Stimulated activated CD4-positive, alpha-beta T cell treated with anti-CD3 and anti-CD28 coated beads, Interleukin-1b, Interleukin-23, amount 100 ng/mL, for 24 hours (primary cell): ENCODE measurements at places on chromosomes 1 and 21.

DNA sequence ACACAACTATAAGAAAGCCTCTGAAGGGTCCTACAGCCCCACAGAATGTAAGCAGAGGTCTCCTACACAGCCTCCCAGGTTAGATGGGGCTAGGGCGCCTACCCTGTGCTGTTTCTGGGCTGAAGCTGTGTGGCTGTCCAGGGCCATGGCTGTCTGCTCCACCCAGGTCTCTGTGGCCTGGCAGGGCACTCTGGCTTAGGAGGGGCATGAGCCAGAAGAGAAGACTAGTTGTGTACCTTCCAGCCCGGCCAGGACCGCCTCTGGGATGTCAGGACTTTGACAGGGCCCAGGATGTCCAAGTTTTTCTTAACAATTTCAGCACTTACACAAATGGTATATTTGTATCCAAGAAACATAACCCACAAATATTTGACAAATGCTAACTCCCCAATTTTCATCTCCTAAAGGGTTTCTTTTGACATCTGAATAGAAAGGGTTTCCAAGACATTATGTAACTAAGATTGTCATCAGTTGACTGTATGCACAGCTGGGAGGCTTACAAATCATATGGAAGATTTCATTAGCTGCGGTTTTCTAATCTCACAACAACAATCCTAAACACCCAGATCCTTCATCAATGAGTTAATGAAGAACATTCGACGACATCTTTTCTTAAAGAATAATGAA is 80.5 kb downstream of the HSF2BP start:
- no peak for DNase-seq

GRCh38 chr1:200659269-200659668 is 10.4 kb downstream of the DDX59 start:
- no peak for DNase-seq

DNA sequence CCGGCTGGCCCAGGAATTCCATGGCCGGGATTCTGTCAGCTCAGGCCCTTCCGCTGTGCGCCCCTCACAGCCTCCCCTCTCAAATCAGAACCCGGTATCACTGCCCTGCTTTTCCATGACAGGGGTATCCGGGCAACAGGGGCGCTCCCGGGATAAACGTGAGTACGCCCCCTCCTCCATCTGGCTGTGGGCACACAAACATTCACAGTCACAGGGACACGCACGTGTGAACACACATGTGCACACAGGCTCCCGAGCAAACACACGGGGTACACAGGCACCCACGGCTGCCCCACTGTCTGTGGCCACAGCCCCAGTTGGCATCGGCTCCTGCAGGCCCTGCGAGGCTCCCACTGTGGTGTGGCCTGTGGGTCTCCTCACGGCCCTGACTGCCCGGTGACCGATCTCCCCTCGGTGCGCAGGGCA is 16.7 kb downstream of the COL6A1 start:
- no peak for DNase-seq

- no peak for DNase-seq
These were observed 82.1 kb upstream of the F3 start for GRCh38 chr1:94623560-94624148.

GRCh38 chr1:29090937-29091618 is 32.6 kb downstream of the TMEM200B start:
- no peak for DNase-seq

DNA sequence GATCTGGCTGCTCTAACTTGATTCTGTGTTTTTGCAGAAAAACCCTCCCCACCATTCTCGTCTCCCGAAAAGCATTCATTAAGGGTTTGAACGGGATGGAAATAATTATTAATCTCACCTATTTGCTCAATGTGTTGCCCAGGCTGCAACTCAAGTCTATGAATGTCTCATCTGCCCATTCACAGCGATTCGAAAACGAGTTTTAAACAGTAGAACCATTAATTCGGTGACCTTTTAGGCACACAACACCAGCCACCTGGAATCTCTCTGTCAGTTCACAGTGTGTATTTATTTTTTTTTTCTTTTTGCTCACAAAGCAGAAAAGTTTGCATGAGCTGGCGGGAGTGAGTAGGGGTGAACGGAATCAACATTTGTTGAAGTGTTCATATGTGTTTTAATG is 764.7 kb upstream of the TPTE start:
- no peak for DNase-seq

DNA sequence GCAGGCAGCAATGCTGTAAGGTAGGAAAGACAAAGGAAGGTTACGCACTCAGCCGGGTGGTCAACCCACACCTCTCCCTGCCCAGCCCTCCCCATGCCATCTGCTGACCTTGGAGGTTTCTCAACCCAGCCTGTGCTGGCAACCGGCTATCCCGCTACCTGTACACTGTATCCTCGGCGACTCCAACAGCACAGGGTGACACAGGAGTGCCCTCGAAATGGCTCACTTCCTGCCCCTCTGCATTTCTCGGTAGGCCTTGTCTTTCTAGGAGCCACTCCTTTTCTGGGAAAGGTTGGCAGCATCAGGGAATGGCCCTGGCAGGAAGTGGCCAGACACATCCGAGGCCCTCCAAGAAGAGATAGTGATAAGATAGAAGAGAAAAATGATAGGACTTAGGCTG is 124.0 kb downstream of the PROX1 start:
- DNase-seq: no peak
